ENCODE measurements at places on chromosomes 2 and 18.

- no peak for DNase-seq
Observed at GRCh38 chr2:113818382-113818951, 62.0 kb upstream of the SLC35F5 start.

DNA sequence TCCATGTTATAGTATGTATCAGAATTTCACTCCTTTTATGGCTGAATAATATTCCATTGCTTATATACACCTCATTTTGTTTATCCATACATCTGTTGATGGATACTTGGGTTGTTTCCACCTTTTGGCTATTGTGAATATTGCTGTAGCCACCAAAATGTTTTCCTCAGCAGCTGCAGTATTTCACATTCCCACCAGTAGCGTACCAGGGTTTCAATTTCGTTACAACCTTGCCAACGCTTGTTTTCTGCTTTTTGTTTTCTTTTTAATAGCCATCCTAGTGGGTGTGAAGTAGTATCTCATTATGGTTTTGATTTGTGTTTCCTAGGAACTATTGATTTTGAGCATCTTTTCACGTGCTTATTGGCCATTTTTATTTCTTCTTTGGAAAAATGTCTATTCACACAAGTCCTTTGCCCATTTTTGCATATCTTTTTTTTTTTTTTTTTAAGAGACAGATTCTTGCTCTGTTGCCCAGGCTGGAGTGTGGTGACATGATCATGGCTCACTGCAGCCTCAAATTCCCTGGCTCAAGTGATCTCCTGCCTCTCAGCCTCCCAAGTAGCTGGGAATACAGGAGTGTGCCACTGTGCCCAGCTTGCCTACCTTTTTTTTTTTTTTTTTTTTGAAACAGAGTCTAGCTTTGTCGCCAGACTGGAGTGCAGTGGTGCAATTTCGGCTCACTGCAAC, 14.2 kb downstream of the UBXN2A start:
- DNase-seq = no peak

DNA sequence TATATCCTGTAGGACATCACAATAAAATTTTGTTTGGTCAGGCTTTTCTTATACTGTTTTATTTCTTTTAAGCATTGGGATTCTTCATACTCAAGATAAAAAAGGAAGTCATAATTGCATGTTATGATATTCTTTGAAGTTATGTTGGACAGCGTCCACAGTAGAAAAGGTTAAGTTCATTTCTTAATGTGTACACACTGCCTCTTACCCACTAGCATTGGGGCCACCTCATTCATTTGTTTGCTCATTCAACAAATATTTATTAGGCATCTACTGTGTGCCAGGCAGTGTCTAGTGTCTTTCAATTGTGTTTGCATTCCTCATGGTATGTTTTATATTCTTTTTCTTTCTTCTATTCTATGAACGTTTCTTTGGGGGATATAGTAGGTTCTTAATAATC, 70.2 kb downstream of the PTPRM start:
- no peak for DNase-seq

GRCh38 chr18:49742316-49743116, 70.8 kb downstream of the ACAA2 start:
- DNase-seq = no peak

DNA sequence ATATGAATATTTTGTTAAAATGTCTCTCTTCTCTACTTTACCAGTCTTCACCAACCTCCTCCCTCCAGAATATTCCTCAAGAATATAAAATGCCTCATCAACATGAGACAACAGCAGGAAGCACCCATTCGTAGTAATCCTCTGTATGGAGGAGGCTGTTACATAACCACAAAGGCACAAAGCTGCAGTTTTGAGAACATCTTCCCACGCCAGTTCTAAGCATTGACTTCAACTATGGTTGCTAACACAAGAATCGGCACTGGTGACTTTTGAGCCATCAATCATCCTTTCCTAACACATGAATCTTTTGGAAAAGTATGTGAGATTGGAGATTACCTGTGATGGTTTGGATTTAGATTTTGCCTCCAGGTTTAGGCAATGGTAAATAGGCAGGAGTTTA, 54.9 kb upstream of the CYP1B1 start:
- no peak for DNase-seq

DNA sequence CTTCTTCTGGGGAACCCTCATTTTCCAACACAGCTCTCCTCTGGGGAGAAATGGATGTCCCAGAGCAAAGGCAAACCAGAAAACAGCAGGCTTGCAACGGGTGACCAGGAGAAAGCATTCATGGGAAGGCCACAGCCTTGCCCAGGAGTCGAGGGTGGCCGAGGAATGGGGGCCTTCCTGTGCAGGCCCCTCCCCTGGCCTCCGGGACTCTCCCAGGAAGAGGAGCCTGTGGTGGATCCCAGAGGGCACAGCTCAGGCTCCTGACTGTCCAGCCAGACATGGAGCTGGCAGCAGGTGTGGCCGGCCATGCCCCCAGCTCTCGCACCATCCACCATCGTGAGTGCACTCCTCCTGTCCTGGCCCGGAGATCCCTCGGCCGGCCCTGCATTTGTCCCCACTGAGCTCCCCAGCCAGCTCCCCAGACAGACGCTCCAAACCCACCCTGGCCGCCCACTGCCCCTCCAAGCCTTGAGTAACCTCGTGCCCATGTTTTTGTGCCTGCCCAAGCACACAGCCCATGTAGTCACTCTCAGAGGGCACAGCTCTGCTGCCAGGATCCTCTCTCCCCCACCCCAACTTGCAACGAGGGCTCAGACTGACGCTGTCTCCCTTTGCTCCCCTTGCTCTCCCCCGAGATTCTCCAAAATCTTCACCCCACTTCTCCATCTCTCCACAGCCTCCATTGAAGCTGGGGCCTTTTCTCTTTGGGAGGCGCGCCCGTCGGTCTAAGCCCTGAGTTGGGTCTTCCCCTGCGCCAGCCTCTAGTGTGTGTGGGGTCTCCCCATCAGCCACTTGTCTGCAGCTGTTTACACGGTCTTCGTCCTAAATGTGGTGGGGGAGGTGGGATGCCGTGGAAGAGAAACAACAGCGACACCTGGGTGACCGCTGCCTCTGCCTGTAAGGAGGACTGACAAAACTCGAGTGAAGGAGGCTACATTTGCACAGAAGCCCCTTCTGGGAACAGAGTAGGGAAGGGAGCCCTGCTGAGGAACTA, 9.8 kb downstream of the PRLH start:
- DNase-seq = no peak

DNA sequence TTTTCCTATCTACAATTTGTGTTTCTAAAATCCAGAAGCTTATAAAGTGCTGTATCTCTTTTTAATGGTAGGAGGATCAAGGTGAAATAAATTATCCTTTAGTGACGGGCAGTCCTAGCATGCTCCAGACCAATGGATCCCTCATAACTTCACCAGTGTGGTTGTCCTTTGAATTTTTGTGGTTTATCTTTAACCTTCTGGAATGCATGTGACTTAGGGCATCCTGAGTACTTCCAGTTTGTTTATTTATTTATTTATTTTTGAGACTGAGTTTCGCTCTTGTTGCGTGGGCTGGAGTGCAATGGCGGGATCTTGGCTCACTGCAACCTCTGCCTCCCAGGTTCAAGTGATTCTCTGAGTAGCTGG, 40.4 kb downstream of the NUP35 start:
- DNase-seq = no peak

DNA sequence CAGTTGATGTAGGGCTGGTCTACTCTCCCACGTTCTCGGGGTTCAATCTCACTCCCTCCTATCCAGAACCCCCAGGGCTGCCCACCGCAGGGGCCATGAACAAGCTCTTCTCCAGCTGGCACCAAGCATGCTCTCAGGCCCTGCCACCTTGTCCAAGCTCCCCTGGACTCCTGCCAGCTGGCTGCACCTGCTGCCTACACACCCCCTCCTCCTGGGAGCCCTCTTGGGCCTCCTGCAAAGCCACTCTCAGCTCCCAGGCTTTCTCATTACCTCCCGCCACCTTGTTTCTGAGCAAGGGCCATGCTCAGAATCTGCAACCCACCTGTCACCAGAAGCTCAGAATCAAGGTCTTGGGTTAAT, 56.0 kb downstream of the HDAC4 start:
- DNase-seq = no peak

DNA sequence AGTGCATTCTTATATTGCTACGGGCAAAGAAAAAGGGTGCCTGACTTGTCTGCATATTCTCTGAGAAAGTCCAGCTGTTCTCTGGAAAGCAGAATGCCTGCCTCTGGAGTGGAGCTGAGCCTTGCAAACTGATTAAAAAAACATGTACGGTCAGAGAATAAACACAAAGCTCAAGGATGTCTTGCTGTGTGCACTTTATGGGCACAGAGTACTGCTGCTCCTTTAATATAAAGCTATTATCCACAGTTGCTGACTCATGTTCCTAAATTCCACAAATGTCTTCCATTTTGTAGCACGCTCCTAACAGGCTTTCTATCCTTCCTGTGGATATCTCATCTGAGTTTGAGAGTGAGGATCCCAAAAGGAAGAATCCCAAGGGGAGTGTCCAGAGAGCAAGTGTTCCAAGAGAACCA, 229.0 kb downstream of the MREG start:
- DNase-seq = no peak

DNA sequence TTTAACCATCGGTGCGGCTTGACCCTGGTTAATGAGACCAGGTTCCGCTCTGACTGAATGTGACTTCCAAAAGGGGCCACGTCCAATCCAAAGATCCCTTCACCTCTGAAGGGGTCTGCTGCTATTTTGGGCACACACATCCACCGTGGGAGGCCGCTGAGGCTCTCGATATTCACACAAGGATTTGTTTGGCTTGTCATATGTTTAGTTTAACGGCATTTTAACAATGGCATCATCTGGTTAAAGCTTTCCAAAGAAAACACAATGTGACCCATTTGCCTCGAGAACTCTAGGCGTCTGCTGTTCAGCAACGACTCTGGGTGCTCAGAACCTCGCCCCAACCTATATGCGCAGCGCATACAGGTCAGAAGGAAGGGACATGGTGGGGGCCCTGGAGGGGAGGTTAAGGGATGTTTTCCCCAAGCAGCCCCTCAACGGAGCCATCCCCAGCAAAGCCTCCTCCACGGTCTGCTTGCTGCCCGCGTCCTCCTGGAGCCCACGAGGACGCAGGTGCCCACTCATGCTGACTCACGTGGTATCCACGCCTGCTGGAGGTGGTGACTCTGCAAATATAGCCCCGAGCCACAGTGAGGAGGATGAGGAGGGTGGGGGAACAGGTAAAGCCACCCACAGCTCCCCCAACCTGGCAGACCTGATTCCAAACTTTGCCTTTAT, 260.3 kb downstream of the HDAC4 start:
- no peak for DNase-seq

- no peak for DNase-seq
Observed at GRCh38 chr18:12315490-12315889, 7.4 kb downstream of the TUBB6 start.

DNA sequence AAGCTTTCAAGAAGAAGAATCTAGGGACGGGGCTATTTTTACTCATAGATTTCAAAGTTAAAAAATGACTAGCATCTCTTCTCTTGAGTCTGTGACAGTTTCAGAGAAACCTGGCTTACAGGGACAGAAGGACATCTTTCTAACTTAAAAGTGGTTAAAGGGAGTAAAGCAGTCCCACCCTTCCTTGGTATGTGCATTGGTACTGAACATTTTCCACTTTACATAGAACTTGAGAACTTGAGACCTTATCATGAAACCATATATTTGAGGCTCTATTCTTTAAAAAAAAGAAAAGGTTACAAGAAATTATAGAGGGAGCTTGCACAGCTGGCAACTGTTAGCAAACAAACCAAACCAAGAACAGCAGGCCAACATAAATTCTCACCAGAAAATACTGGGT, 73.4 kb upstream of the GAREM1 start:
- DNase-seq = no peak

GRCh38 chr2:186426153-186427016, 59.7 kb upstream of the ZC3H15 start:
- no peak for DNase-seq

- no peak for DNase-seq
Observed at GRCh38 chr2:86302320-86302719, 35.1 kb downstream of the REEP1 start.

DNA sequence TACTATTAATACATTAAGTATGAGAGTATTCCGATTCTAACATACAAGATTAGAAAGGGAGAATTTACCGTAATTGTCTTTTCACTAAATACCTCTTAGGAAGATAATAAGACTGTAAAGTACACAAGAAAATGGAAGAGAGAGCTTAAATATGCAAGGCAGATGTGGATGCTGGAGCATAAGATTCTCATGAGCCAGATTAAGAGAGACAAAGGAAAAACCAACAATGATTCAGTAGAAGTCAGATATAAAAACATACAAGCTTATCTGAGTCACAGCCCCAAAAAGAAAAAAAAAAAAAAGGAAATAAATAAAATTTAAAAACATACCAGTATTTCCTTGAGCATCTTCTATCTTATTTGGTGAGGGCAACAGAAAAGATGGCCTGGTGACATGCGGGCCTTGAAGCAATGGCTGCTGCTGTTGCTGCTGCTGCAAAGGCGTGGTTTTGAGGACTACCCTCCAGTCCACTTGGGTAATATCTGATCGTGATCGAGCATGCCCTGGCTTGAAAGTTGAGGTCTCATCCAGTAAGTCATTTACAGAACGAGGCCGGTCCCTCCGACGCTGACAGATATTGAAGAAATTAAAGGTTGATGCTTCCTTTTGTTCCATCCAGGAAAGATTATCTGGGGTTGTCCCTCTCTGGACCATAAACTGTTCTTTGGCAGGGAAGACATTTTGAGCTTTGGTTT, 24.5 kb downstream of the PLEKHM3 start:
- DNase-seq = no peak

DNA sequence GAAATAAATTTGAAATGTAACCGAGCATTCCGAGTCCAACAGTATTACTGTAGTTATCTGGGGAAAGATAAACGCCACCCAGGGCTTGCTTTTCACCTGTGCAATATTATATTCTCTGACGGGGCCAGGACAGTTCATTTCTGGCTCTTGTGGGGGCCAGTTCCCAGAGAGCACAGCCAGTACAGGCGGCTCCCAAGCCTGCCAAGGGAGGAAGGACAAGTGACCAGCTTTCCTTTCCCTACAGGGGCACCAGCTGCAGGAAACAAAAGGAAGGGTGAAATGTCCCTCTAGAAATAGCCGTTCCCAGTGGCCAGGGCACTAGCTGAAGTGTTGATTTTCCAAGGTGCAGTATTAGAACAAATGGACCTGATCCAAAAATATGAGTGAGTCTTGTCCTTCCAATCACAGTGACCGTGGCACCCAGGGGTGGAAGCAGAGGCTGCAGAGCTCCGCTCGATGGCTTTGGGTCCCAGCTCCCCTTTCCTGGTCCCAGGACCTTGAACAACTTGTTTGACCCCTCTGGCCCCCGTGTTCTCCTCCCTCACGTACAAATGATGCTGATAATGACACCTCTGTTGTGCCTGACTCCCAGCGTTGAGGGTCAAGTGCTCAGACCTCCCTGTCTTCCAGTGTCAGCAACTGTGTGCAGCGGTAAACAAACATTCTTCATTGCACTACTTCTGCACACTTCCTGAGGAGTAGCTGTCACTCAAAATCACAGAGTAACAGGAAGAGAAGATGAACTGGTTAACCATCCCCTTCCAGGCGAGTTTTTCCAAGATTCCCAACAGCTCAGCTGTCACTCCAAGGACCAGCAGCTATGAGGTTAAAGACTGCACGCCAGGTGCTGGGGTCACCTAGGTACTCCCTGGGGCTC, 40.9 kb downstream of the GYPC start:
- no peak for DNase-seq

DNA sequence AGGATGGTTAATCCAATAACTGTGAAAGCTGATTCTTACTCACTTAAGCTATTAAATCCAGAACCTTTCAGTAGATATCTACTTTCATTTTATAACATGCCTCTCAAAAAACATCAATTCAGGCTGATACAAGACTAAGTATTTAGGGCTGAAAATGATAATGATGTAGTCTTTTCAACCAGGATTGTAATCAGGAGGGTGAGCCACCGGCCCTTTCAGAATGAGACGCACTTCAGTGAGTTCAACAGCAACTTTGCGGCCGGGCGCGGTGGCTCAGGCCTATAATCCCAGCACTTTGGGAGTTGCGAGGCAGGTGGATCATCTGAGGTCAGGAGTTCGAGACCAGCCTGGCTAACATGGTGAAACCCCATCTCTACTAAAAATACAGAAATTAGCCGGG, 30.4 kb downstream of the RBMS1 start:
- DNase-seq = no peak
